GM23338 (cell line): ENCODE measurements at places on chromosomes 3 and 15. TPM values are rescaled to one million over a fixed set of nuclear protein-coding genes. Genes with fewer than 3 reads are reported as not detected.

GRCh38 chr15:24146251-24146650 is 459.1 kb upstream of the NDN start:
- no peaks in the 10 kb centered on the region for H3K27me3 ChIP-seq
- no peak for DNase-seq
- H3K36me3 ChIP-seq, result no peaks in the 10 kb centered on the region
- H3K27ac ChIP-seq, result no peak overlapping the region
- no peaks in the 10 kb centered on the region for H3K4me1 ChIP-seq

DNA sequence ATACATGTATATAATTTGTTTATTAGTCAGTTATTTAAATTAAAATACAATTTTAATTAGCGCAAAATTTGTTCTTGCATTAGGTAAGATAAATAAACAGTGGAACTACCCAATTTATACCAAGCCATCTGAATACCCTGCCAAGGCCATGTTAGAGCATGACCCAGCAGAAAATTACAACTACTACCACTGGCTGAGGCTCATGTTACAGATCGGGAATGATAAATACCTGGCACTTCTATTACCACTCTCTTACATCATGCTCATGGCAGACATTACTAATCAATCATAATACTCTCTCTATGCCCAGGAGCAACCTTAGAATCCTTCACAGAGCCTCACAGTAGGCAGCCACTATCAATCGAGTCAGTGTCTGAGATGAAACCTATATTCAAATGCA is 21.2 kb upstream of the LMOD3 start:
- peak; percentile 24 for DNase-seq
- H3K4me3 ChIP-seq, result no peak overlapping the region
- H3K27ac ChIP-seq, result no peak overlapping the region
- H3K36me3 ChIP-seq, result no peaks in the 10 kb centered on the region

- no peak overlapping the region for H3K4me3 ChIP-seq
- H3K27ac ChIP-seq, result no peak overlapping the region
- H3K36me3 ChIP-seq, result no peaks in the 10 kb centered on the region
- H3K4me1 ChIP-seq, result peaks cover 17% of the 10 kb centered on the region; the same call in 1 of the 2 replicates
These were observed 142.4 kb upstream of the IL12A start for GRCh38 chr3:159846255-159846654.

The DVL3 gene
- total RNA-seq, result 50.2 and 55.5 TPM in 2 replicates

The FEM1B gene
- total RNA-seq, result 82.0 and 82.4 TPM in 2 replicates

GRCh38 chr3:184058029-184058428 is 5.2 kb downstream of the HTR3C start:
- H3K27me3 ChIP-seq, result no peaks in the 10 kb centered on the region
- H3K4me1 ChIP-seq, result no peaks in the 10 kb centered on the region
- DNase-seq, result no peak
- no peaks in the 10 kb centered on the region for H3K36me3 ChIP-seq
- no peak overlapping the region for H3K27ac ChIP-seq

The GABRG3 gene
- total RNA-seq, result 0.50 and 1.4 TPM in 2 replicates

The ADAMTS9 gene
- total RNA-seq, result 0.31 and 0.54 TPM in 2 replicates

The FOXL2 gene
- total RNA-seq, result 2.3 and 3.5 TPM in 2 replicates

- H3K27me3 ChIP-seq, result peaks cover 54% of the 10 kb centered on the region
- H3K4me1 ChIP-seq, result peaks cover 25% of the 10 kb centered on the region
- peak overlapping the region; percentile 91 for H3K4me3 ChIP-seq
- no peaks in the 10 kb centered on the region for H3K36me3 ChIP-seq
- DNase-seq, result no peak
These were observed 1.4 kb downstream of the FYTTD1 start for GRCh38 chr3:197750858-197751737.

The COL6A5 gene
- 0.03 TPM in 1 of 2 replicates, not detected in the other for total RNA-seq

GRCh38 chr3:25945836-25946235 is 155.9 kb downstream of the OXSM start:
- no peak overlapping the region for H3K4me3 ChIP-seq
- no peak overlapping the region for H3K27ac ChIP-seq
- no peaks in the 10 kb centered on the region for H3K36me3 ChIP-seq

GRCh38 chr3:150985711-150986110 is 13.2 kb upstream of the CLRN1 start:
- no peak overlapping the region for H3K4me3 ChIP-seq
- no peak for DNase-seq
- no peak overlapping the region for H3K27ac ChIP-seq
- peaks cover 9% of the 10 kb centered on the region; the same call in 1 of the 2 replicates for H3K4me1 ChIP-seq
- no peaks in the 10 kb centered on the region for H3K27me3 ChIP-seq

The CSPG5 gene
- total RNA-seq, result 3.4 and 4.3 TPM in 2 replicates

DNA sequence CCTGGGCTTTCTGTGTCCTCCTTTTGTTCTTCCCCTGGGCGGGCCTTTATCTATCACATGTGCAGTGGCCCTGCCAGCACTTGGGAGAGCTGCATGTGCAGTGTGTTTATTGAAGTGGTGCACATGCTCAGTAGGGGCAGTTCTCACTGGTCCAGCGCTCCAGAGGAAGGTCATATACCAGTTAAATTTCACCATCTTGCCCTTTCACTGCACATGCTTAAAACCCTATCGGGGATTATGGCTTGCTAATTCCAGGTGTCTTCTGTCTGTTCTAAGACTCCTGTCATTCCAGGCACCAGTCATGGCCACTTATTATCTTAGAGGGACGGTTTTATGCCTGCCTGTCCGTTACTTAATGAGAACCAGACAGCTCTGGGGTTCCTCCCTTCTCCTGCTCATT is 52.2 kb downstream of the ROPN1B start:
- peaks cover 25% of the 10 kb centered on the region for H3K4me1 ChIP-seq
- H3K27me3 ChIP-seq, result no peaks in the 10 kb centered on the region
- no peaks in the 10 kb centered on the region for H3K36me3 ChIP-seq

DNA sequence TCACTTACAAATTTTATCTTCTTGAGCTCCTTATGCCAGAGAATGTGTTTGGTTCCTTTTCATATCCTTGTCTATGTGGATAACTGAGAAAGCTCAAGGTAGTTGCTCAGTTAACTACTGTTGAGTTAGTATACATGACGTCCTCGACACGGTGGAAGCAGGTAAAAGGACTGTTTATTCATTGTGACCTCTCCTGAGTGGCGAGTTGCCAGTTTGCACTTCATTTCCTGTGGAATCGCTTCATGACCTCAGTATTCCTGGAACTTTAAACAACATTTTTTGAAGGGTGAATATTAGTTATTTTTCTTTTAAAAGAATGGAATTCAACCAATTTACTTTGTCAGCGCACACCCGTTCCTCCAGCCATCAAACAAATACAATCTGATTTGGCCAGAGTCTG is 1.2 kb upstream of the TPRG1 start:
- no peaks in the 10 kb centered on the region for H3K27me3 ChIP-seq
- H3K36me3 ChIP-seq, result no peaks in the 10 kb centered on the region
- H3K27ac ChIP-seq, result no peak overlapping the region
- no peak for DNase-seq
